ENCODE measurements at places on chromosomes 5 and 9. TPM values are rescaled to one million over a fixed set of nuclear protein-coding genes. Genes with fewer than 3 reads are reported as not detected.

The MATR3 gene
- 78.9 TPM for total RNA-seq

The OR13C2 gene
- not detected for total RNA-seq

The DRD1 gene
- total RNA-seq, result 0.06 TPM

The IL4 gene
- not detected for total RNA-seq

The BICD2 gene
- 5.6 TPM for total RNA-seq

The KCNV2 gene
- not detected for total RNA-seq

The N4BP3 gene
- total RNA-seq, result 0.40 TPM

The SLC34A3 gene
- total RNA-seq, result 0.12 TPM

The WNT8A gene
- not detected for total RNA-seq
